CD4-positive, alpha-beta T cell treated with Interleukin-2 at 100 ng/mL for 4 hours (primary cell): ENCODE measurements at places on chromosomes 16 and 17.

DNA sequence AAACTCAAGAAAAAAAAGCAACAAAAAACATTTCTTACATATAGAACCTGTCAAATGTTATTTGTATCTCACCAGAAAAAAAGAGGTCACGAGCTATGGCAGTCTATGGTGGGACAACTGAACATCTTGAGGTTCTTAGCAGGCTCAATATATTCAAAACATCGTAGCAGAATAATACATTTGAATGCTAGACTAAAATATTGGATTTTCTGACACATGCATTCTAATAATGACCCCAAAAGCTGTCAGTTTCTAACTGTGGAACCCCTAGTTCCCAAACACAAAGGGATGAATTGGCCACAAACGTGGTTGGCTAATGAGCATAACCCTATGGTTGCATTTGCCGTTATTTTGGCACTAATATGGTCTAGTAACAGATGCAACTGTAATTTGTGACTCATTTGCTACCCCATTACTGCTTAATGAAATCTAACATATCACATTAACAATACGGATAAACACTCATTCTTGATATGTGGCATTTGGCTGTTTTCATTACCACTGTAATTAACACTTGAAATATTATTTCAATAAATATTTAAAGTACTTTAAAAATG is 81.2 kb downstream of the TOX3 start:
- no peak for DNase-seq

- no peak for DNase-seq
Measured at GRCh38 chr17:45150911-45151809, 2.9 kb downstream of the HEXIM1 start.

DNA sequence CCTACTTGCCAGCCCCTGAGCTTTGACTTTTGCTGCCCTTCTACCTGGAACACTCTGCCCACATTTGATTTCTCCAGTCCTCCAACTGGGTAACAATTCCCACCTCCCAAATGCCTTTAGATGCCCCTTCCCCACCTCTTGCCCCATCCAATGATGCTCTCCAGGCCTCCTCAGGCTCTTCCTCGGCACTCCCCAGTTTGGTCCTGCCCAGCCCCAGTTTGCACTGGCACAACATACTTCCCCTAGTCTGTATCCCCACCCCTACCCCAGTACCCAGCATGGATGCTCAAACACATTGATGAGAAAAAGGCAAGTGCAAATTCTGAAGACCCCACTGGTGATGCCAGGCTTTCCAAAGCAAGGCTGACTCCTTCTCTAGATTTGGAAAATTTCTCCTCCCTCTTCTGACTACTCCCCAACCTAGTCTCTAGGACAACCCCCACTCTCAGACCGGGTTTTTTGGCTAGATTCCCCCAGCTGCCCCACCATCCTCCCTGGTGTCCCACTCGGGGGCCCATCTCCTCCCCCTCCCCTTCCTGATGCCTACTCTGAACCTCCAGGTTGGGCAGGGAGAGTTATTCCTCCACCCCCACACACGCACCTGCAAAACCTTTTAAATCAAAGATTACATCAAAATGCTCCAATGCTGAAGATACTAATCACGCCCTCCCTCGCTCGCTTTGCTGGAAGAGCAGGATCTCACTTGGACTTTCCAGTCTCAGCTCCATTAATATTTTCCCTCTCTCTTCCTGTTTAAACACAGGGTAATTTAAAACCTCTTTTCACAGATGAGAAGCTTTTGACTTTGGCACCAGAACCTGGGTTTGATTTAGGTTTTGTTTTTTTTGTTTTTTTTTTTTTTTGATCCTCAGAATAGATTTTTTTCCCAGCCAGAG is 94.9 kb downstream of the TMEM132E start:
- DNase-seq: no peak

GRCh38 chr17:78324391-78325075 is 35.3 kb downstream of the SOCS3 start:
- no peak for DNase-seq

DNA sequence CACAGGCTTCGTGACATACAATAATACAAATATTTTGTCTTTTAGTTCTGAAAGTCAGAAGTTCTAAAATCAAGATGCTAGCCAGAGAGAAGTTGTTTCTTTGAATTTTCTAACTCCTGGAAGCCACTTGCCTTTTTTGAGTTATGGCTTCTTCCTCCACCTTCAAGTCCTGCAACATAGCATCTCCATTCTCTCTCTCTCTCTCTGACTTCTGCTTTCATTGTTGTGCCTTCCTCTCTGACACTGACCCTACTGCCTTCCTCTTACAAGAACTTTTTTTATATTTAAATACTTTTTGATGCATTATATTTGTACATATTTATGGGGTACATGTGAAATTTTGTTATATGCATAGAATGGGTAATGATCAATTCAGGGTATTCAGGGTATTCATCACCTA is 205.9 kb downstream of the MAP2K6 start:
- DNase-seq: no peak

- no peak for DNase-seq
Measured at GRCh38 chr16:70577256-70577698, 53.7 kb downstream of the SF3B3 start.

GRCh38 chr16:19068237-19068815 is 912 bp downstream of the COQ7 start:
- no peak for DNase-seq

- DNase-seq: no peak
Measured at GRCh38 chr17:13134076-13134475, 116.2 kb upstream of the ELAC2 start.

- DNase-seq: no peak
Measured at GRCh38 chr16:71672125-71672524, 46.1 kb downstream of the MARVELD3 start.

DNA sequence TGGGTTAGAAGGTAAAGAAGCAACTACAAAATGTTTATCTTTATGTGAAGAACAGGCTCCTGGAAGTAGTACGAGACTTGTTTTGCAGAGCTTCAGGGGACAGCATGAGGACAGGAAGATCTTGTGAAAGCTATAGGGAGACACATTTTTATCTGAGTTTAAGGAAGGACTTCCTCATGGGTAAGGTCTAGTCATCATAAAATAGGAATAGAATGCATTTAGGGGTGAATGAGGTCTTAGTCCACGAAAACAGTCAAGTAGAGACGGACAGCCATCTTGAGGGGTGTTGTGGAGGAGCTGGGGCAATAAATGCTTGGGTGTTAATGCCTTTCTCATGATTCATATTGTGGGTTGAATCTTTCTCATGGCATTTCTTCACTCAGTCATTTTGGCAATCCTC is 24.3 kb downstream of the KCNJ16 start:
- DNase-seq: no peak

GRCh38 chr17:28059675-28060074 is 17.2 kb downstream of the NLK start:
- no peak for DNase-seq

- DNase-seq: no peak
Measured at GRCh38 chr16:19338335-19338734, 52.8 kb downstream of the CLEC19A start.

DNA sequence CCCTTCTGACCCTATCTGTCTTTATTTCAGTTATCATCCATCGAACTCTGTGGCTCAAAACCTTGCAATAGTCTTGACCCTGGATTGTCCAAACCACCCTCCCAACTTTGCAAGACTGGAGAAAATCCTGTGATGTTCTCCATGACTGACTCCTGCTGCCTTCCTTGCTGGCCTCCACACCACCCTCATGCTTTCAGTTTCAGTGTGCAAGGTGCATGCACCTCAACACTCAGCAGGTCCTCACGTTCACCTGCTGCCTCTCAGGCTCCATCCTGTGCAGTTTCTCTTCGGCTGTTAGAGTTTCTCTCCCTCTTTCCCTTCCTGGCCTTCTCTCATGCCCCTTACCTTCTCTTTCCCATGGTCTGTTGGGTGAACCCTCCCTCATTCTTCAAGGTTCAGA is 59.4 kb upstream of the ASIC2 start:
- DNase-seq: no peak

DNA sequence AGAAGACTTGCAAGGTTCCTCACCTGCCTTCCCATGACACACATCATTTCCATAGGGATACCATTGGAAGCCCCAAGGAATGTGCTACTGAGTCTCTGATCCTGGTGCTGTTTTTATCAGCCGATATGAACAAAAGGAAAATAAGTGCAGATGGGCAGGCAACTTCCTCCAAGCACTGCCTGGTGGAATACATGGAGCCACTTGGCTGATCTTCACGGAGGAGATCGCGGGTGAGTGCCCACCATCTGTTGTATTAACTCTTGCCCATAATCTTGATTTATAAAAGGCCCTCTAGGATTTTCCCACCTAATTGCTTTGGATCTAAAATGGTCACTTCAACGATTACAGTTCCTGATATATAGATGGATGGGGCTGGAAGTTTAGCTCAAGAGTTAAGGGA is 24.7 kb upstream of the CDRT15 start:
- no peak for DNase-seq

DNA sequence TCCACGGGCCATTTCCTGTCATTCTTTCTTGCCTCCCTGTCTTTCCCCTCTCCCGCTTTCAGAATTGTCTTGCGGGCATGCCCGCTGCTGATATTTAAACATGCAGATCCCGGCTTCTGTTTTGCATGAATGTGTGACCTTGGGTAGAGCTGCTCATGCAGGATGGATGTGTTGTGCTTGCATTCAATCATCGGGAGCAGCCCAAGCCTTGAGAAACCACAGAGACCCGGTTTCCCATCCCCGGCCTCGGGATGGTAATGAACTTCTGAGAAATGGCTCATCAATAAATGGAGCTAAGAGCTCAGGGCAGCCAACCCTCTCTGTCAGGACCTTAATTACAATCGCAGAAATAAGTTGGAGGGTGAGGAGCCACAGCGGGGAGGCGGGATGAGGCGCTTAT is 303.7 kb upstream of the TNRC6C start:
- DNase-seq: no peak

GRCh38 chr17:36937001-36937958 is at the start of gene LHX1:
TSS of gene LHX1 (plus strand) at chr17:36937475. CDS start at chr17:36938198, 723 bp downstream.
- DNase-seq: no peak

DNA sequence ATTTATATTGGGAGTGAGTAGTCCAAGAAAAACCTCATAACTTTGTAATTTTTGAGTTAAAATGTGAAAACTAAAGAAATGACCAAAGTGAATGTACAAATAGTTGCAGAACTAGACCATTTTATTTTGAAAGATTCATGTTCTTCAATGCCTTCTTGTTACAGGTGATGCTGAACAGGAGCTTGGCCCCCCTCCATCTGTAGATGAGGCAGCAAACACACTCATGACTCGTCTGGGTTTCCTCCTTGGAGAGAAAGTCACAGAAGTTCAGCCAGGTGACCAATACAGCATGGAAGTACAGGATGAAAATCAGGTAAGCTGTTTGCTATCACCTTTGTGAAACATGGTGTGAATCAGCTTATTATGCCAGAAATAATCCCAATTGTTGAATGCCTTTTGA is 227.8 kb downstream of the TANC2 start:
- DNase-seq: no peak
